Hippocampal formation (tissue), 2 donors: ENCODE measurements at places on chromosomes 5 and 9.

- DNase-seq, result no peak
Measured at GRCh38 chr5:126499853-126500342, 76.7 kb downstream of the GRAMD2B start.

GRCh38 chr9:113901221-113901688 is 25.1 kb downstream of the ZNF618 start:
- no peak for DNase-seq

GRCh38 chr9:109098171-109098959 is 21.4 kb downstream of the TMEM245 start:
- peak; percentile 33 for DNase-seq

DNA sequence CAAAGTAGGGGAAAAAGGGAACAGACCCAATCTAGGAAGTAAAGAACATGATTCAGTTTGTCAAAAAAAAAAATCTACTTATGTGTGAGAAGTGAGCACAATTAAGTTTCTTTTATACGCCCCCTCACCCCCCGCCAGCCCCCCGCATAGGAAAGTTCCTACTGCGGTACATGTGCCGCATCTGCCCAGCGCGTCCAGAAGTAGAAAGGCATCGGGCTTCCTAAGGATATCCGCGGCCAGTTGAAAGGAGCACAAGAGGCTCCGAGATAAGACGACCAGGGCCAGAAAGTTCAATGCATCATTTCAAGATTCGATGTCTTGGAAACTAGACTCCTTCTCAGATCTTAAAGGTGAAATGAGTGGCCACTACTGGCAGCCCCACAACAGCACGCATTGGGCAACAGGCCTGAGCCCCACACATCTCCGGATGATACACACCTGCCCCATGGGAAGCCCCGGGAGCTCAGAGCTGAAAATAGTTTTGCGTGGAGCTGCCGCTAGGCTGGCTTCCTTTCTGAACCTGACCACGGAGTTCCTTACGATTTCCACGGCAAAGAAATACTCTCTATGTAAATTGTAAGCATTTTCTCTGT is 203.9 kb downstream of the RAB3C start:
- no peak for DNase-seq

- peak; percentile 36 for DNase-seq
Measured at GRCh38 chr5:74035521-74035937, 409.5 kb downstream of the ARHGEF28 start.

GRCh38 chr5:95035891-95036685 is 248.8 kb downstream of the MCTP1 start:
- no peak for DNase-seq

DNA sequence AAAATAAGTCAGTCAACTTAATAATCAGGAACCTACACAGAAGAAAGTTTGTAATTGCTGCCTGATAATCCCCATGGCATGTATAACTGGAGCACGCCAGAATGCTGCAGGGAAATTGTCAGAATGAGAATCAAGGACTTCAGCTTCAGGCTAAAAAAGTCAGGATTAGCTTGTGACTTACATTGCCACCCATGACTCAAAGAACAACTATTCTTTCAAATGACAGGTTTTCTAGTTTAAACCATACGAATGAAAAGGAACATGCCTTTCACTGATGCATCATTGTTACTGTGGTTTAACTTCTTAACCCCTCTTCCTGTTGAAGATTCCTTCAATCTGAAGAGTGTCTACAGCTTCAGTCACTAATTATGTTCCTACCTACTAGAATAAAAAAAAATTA is 112.4 kb downstream of the ISL1 start:
- no peak for DNase-seq

DNA sequence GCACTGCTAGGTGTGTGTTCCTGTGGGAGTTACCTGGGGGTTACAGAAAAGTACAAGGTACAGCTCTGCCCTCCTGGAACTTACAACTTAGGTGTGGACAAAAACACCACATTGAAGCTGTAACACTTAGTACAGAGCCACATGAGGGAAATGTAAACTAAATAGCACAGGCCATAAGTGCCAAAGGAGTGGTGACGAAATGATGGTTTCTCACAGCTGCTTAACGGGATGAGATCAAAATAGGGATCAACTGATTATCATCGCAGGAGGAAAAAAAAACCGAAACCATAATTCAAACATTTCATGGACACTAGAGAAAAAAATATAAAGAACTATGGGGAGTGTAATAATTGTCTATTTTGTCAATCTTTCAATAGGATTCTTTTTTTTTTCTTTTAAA is 5.9 kb downstream of the LIX1 start:
- DNase-seq, result no peak

DNA sequence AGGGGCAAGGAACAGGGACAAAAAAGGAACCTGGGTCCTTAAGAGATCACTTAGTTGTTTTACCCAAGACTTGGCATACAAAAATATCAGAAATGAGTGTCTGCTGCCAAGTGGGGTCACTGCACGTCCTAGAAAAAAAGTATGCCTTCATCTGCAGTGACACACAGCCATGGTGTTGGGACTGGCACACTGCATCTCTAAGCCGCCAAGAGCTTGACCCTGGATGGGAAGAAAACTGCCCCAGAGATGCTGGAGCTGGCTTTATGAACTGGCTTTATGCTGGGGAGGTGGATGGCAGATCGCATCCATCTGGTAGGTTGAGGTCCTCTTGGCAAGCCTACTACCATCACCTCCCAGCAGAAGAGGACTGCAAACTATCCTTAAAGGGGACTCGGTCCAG is 51.7 kb downstream of the IRF1 start:
- no peak for DNase-seq

DNA sequence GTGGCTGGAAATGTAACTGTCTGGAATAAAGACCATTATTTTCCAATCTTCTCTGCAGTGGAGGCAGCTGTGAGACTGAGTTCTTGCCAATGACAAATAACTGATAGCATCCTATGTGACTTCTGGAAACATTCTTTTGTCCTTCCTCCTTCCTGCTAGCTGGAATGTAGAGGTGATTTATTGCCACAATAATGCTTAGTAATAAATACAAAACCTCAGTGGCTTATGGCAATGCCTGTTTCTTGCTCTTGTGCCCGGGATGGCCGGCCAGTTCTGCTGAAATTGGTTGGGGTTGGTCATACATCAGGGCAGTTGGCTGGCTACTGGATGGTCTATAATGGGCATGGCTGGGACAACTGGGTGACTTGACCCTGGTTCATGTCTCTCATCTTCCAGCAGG is 12.2 kb upstream of the TEX48 start:
- DNase-seq, result no peak

DNA sequence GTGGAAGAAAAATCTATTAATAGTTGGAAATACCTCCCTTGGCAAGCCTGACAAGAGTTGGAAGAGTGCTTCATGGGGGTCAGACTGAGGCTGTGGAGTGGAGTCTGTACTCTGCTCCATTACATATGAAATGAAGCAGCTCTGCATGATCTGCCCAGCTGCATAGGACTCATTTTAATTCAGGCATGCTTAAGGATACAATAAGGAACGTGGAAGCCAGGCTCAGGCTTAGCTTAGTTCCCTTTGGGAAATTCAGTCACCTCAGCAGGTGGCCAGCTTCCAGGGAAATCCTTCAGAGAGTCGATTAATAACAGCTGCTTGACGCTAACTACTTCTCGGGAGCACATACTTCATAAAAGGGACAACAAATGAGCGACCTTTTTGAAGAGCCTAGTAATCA is 1672.9 kb upstream of the WWC1 start:
- DNase-seq, result no peak

DNA sequence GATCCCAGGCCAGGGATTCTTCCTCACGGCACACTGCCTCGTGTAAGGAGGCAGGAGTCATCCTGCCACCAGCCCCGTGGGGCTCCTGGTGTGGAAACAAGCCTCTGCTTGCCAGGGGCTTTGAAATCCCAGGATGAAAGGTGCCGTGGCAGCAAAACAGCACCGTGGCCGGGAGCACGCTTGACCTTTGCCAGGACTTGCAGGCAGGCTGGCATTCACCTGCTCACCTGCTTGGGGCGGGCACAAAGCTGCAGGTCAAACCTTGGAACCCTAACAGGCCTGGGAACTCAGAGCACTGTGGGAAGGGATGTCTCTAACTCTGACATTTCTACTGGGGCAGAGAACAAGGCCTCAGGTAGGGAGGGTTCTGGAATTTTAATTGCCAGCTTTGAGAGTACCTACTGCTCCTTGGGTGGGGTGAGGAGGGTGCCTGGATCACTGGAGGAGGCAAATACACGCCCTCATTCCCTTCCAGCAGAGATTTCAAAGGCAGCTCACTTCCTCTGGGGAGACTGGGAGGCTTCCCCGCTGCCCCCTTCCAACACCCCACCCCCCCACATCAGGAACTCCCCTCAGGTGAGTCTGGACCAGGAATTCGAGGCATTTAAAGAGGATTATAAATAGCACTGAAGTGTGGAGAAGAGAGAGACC is 45.6 kb upstream of the STXBP1 start:
- DNase-seq, result no peak

DNA sequence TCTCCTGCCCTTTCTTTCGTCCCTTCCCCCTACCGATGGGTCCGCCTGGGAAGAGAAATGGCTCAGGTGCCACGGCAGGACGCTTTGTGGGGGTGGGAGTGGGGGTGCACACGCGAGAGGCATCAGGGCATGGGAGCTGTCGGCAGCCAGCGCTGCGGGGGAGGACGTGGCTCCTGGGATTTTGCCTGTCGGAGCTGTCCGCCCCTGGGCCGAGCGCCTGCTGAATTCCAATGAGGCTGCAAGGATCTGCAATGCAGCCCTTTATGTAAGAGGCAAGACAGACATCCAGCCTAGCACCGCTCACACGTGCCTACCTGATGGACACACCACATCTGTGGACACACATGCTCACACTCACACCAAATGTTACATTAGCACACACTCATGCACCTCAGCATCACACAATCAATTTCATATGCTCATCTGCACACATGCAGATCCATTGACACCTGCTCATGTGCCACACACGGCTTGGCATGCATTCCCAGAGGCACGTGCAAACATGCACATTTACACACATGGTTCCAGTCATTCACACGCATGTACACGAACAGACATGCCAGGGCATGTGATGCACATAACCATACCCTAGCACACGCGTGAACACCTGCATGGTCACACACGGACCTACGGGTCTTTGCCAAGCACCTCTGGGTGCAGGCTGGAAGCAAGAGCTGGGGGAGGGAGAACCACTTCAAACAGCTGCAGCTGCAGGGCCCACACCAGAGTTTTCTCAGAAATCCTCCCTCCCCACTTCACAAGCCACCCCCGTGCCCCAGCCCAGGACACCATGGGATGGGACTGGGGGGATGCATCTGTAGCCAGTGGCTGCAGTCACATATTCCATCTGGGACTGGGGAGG is 1.4 kb downstream of the GRIN1 start:
- DNase-seq, result peak; percentile 25

DNA sequence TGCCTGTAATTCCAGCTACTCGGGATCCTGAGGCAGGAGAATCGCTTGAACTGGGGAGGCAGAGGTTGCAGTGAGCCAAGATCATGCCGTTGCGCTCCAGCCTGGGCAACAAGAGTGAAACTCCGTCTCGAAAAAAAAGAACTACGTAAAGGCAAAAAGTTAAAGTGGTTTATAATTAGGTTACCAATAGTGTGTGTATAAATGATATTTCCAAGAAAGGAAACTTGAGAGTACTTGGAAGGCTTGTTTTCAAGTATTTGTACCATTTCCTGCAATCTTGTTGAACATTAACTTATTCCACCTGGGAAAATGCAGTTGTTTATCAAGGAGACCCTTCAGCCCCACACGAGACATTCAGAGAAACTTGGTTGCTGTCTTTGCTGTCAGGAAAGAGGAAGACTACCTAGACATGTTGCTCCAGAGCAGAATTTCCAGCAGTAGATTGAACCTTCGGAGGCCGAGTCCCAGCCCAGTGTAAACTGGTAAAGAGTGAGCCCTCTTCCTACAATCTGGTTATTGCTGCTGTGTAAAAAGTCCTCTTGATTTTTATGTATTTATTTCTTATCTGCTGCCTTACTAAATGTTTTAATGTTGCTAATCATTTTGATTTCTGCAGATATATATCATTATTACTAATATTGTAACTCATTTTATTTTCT is 30.1 kb downstream of the STXBP1 start:
- no peak for DNase-seq

- DNase-seq, result peak; percentile 69
Measured at GRCh38 chr5:36607114-36607571, 737 bp downstream of the SLC1A3 start.

DNA sequence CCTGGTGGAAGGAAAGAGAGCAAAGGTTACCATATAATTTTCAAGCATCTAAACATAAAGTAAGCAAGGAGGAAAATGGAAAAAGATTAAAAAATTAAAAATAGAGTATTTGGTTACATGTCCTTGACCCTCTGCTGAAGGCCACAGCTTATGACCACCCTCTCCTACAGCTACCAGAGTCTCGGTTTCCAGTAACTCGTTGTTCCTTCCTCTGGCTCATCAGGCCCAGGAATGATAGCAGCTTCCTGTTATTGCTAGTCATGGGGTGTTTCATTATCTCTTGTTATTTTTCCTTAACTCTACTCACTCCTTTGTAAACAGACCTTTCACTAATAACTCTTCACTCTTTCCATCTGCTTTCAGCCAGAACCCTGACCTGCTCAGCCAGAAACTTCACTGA is 102.2 kb downstream of the YTHDC2 start:
- DNase-seq, result no peak

- DNase-seq, result no peak
Measured at GRCh38 chr9:72353455-72354116, 11.4 kb downstream of the ZFAND5 start.

DNA sequence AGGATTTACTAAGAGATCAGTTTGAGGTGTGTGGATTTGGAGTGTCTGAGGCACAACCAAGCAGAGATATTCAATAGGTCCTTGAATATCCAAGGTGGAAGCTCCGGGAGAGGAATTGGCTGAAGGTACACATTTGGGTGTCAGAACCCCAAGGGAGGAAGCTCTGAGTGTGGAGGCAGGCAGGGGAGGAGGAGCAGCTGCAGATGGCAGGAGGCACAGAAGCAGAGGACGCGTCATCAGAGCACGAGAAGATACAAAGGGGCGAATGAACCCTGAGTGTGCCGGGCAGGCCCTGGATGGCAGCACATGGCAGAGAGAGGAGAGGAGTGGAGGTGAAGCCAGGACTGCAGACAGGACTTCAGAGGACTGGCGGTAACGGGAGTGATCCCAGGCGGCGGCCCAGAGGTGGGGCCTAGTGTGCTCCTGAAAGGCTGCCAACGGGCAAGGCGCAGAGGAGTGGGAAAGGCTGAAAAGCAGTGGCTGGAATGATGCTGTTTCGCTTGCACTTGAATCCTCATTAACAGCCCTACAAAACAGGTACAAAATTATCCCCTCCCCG is 179.8 kb downstream of the FANCC start:
- no peak for DNase-seq

GRCh38 chr5:167831754-167832504 is 459.5 kb upstream of the WWC1 start:
- no peak for DNase-seq
